Left ventricle myocardium inferior (tissue), 1 donor: ENCODE measurements at places on chromosomes 12 and 14. TPM values are rescaled to one million over a fixed set of nuclear protein-coding genes. Genes with fewer than 3 reads are reported as not detected.

The KRT82 gene
- total RNA-seq: not detected

The POLE2 gene
- total RNA-seq: 0.69 TPM

- no peak for DNase-seq
Observed at GRCh38 chr12:1444142-1444516, 150.3 kb downstream of the FBXL14 start.

DNA sequence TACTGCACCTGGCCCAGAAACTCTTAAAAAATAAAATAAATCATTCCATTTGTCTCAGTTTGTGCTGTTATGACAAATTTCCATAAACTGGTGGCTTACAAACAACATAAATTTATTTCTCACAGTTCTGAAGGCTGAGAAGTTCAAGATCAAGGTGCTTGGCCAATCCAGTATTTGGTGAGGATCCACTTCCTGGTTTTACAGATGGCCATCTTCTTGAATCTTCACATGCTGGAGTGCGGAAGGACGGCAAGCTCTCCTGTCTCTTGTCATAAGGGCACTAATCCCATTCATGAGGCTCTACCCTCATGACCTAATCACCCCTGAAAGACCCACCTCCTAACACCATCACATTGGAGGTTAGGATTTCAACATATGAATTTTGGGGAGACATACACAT, 29.9 kb upstream of the MYBPC1 start:
- DNase-seq: no peak
